ENCODE measurements at places on chromosomes 3 and 15.
A peak's percentile ranks its signal among the peaks of the same experiment; 100 is the strongest.

DNA sequence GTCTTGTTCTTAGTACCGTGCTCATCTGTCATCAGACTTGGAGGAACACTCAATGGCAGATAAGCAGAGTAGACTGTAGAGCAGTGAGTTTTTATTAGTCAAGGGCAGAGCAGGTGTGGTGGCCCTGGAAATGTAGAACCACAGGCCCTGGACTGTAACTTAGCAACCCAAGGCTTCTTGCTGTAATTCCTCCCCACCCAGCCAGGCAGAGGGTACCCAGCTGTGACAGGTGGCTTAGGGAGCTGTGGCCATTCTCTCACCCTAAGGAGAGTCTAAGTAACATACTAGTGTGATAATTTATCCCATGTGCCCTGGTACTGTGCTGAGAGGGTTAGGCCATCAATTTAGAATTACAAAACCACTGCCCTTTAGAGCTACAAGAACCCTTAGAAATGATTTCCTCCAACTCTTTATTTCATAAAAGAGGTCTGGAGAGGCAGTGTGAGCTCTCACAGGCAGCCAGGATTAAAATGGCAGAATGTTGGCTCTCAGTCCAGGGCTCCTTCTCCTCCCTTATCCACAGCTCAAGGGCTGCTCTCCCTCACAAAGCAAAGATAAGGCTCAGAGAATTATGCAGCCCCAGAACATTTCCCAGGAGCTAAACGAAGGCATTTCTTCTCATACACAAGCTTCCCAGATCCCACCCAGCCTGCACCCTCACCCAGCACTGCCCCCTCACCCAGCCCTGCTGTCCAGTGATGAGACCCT is 3.0 kb downstream of the POMGNT2 start:
- no peak for DNase-seq

DNA sequence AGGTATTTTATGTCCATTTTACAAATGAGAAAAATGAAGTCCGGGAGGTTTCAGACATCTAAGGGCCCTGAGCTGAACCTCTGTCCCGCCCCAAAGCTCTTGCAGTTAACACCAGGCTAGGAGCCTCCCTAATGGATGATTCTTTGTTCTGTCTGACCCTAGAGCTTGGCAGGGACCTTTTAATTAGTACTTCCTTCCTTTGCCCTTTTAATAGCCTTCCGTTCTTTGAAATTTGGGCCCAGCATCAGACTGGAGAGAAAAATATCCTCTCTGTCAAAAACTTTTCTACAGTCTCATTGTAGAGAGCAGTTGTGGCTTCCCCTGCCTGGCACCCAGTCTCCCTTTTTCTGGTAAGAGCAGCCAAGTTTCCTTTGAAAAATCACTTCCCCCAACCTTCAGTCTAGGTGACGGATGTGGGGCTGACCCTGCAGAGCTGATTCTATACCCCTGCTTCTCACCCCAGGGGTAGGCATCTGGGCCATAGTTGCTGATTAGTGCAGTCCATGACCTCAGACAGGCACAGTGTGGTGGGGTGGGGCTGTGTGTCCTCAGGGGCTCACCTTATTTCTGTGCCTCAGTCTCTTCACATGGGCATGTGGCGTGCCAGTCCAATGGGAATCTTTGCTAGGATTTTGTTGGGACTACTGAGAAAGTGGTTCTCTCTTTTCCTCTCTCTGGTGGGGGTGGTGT is 220.4 kb downstream of the ADAMTS9 start:
- DNase-seq = no peak

GRCh38 chr3:4953119-4953518 is 26.1 kb upstream of the BHLHE40 start:
- DNase-seq = no peak

DNA sequence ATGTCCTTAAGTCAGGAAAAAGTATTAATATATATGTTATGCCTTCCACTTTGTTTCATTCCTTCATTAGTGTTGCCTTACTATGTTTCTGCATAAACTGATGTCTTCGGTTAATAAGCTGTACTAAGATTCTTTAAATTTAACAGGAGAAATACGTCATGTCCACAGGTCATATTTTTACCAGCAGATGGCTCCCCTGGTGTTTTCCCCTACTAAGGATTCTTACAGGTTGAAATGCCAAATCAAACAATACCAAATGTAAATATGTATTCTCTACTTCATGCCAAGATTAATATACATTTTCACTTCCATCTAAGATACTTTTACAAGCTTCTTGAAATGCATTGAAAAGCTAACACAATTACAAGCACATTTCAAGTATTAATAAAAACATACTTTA is 1602.1 kb downstream of the SI start:
- peak; percentile 53 for DNase-seq

GRCh38 chr3:149247929-149248691 is 26.5 kb upstream of the CP start:
- DNase-seq = peak; percentile 60

DNA sequence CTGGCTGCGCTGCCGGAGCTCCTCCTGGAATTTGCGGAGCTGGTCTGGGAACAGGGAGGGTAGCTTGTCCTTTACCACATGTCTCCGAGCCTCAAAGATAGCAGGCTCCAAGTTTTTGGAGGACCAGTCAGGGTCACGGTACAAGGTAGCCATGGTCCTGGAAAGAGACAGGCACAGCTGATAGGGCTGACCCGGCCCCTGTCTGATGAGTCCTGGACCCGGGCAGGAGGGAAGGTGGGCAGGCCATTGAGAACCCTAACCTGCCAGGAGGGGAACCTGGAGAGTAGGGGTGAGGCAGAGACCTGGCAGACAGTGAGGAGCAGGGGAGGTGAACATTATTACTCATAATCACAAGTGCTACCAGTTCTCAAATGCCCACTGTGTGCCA is 20.4 kb upstream of the EHD4 start:
- no peak for DNase-seq

GRCh38 chr15:60417112-60417511 is 19.3 kb upstream of the ANXA2 start:
- no peak for DNase-seq

DNA sequence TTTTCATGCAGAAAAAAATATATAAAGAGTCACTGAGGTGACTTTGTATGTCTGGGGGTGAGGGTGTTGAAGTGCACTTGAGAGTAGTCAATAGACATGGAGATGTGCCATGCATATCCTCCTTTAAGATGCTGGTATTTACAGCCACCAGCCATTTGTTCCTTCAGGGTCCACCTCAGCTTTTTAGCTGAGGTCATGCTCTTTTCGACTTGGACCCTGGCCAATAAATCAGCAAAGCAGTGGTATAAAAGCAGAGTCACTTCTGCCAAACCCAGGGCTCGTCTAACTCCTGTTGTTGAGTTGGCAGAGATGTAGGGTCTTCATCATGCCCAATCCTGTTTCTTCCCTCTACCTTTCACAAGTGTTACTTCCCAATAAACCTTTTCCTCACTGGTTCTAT is 75.1 kb upstream of the OSTN start:
- DNase-seq = no peak

GRCh38 chr3:41846850-41847249 is 115.1 kb downstream of the ULK4 start:
- no peak for DNase-seq

Data from ELR (cell line).